ENCODE measurements at places on chromosomes 12 and 14.

GRCh38 chr12:26627335-26627734 lies 205.7 kb downstream of the ITPR2 start:
- DNase-seq, result no peak

DNA sequence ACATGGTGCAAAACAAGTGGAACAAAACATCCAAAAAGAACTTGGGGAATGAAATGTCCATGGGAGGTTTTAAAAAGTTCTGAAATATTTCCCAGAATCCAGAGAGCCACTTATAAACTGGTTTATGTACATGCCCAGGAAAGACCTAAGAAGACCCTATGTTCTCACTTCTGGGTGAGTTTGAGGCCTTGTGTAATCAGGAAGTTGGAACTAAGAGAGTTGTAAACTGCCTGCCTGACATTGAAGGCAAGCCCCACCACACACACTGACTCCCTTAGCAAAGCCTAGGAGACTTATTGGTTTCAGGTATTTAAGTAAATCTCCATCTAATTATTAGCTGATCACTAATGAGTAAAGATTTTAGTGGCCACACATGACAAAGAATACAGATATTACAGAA lies 142.5 kb downstream of the LRIG3 start:
- no peak for DNase-seq

GRCh38 chr14:85744573-85744972 lies 214.6 kb downstream of the FLRT2 start:
- no peak for DNase-seq

- DNase-seq, result no peak
Measured at GRCh38 chr14:57820581-57820980, 45.3 kb downstream of the SLC35F4 start.

DNA sequence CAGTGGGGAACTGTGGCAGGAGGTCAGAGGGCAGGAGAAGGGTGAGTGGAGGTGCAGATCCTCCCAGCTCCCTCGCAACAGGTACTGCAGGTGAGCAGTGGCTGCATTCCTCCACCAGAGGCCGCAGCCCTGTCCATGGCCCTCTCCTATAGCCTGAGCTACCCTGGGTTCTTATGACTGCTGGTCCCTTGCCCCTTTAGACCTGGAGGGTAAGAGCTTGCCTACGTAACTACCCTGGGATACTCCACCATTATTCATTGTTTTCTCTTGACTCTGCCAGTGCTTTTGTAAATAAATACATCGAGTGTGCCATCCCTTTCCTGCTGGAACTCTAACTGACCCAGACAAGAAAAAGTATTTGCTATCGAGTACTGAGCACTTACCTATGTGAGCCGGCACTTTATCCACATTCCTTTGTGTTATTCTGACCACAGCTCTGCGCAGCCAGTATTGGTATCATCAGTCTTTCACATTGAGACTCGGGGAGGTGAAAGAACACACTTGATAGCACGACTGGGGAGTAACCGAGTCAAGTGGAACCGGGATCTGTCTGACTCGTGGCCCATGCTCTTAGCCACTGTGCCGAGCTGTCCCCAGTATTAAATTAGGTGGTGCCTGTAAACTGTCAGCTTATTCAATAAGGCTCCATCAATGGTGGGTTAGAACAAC lies 38.5 kb downstream of the LTBP2 start:
- no peak for DNase-seq

DNA sequence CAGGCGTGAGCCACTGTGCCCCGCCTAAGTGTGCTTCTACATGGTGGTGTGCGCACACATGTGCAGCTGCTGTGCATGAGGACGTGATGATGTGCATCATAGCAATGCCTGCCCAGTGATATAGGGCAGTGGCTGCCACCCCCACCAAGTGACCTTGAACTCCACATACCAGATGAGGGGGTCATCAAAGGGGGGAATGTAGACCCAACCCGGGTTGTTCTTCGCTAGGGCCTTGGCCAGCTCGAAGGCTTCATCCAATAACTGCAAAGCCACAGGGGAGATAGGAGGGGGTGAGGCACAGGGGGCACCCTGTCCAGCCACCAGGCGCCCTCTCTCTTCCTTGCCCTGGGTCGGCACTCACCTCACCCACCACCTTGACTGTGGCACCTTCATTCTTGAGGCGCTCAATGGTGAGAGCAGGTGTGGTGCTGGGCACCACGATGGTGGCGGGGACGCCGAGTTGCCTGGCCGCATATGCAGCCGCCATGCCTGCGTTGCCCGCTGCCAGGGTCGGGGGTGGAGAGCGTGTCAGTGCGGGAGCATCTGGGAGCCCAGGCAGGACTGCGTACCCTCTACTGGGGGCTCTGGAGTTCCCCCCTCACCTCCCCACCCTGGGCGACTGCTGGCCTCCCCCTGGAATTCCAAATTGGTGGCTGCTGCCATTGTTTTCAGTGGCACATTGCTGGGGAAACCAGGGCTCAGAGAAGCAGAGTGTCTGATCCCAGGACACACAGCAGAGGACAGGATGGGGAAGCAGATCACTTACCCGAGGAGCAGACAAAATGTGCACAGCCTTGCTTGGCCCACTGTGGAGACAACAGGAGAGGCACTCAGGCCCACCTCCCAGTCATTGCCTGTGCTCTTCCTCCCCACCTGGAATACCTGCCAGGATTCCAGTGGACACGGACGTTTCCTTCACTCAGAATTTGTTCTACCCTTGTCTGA lies 5.1 kb downstream of the SDS start:
- no peak for DNase-seq

- no peak for DNase-seq
Measured at GRCh38 chr14:53921027-53921426, 35.6 kb downstream of the BMP4 start.

DNA sequence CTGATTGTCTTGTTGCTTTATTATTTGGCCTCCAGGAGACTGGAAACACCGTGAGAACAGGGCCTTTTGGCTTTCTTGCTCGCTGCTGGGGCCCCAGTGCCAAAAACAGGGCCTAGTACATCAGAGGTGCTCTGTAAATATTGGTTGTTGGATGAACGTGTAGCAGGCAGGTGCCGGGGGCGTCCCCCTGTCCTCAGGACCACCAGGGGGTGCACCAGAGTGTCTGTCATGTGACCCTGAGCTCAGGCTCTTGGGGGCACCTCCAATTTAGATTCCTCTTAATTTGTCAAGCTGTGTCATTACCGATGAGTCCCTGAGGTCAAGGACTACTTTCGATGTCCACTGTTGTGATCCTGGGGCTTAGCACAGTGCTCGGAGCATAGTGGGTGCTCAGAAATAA lies 87.1 kb downstream of the ACACB start:
- no peak for DNase-seq

DNA sequence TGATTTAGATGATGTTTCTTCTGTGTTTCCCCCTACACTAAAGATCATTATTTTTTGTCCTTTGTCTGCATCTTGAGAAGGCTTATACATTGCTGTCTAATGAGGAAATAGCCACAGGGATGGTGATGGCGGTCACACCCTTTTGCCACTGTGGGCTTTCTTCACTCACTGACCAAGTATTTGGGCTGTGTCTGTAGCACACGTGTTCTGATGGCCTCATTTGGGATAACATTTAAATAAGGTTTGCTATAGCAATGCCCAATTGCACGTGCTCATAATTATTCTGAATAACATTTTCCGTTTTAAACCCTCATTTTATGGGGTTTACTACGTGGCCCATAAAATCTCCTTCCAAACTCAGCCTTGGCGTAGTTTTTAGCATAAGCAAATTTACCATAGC lies 230.3 kb upstream of the PRICKLE1 start:
- no peak for DNase-seq

- no peak for DNase-seq
Measured at GRCh38 chr12:94779485-94779884, 129.1 kb upstream of the TMCC3 start.

DNA sequence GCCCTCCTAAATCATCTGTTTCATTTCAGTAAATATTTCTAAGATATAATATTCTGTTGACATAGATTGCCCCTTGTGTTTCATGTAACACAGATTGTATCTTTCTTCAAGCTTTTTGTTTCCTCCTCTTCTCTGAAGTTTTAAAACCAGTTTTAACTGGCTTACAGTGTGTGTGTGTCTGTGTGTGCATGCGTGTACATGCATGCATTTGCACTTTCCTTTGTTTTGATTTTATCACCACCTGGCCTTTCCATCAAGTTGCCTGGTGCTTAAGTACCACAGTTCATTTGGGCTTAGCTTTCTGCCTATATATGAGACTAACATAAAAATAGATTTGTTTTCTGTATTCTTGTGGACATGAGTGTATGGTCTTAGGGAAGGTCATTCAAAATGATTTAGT lies 31.9 kb downstream of the ETNK1 start:
- DNase-seq, result no peak

GRCh38 chr12:4569261-4569660 lies 7.3 kb downstream of the DYRK4 start:
- DNase-seq, result no peak

GRCh38 chr12:120718055-120718454 lies 7.6 kb upstream of the ACADS start:
- DNase-seq, result no peak

- DNase-seq, result no peak
Measured at GRCh38 chr14:59061292-59061691, 127.2 kb upstream of the DAAM1 start.

GRCh38 chr12:119229205-119229604 lies 50.5 kb downstream of the HSPB8 start:
- no peak for DNase-seq

Measured in CD8-positive, alpha-beta memory T cell (primary cell).